ENCODE measurements at places on chromosomes 2 and 18.

- no peak for DNase-seq
Measured at GRCh38 chr2:238151628-238152235, 7.0 kb upstream of the ERFE start.

DNA sequence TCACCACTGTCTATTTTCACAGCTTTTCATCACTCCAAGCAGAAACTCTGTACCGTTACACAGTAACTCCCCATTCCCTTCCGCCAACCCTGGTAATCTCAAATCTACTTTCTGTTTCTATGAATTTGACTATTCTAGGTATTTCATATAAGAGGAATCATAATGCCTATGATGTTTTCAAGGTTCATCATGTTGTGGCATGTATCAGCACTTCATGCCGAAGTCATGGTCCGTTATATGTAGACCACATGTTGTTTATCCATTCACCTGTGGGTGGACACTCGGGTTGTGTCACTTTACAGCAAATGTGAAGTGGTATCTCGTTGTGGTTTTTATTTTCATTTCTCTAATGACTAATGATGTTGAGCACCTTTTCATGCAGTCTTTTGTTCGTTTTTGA is 21.6 kb downstream of the CPSF3 start:
- DNase-seq = no peak

- DNase-seq = no peak
Measured at GRCh38 chr2:60054571-60055340, 498.7 kb downstream of the BCL11A start.

GRCh38 chr2:208686665-208687064 is 280.1 kb downstream of the PTH2R start:
- DNase-seq = no peak

DNA sequence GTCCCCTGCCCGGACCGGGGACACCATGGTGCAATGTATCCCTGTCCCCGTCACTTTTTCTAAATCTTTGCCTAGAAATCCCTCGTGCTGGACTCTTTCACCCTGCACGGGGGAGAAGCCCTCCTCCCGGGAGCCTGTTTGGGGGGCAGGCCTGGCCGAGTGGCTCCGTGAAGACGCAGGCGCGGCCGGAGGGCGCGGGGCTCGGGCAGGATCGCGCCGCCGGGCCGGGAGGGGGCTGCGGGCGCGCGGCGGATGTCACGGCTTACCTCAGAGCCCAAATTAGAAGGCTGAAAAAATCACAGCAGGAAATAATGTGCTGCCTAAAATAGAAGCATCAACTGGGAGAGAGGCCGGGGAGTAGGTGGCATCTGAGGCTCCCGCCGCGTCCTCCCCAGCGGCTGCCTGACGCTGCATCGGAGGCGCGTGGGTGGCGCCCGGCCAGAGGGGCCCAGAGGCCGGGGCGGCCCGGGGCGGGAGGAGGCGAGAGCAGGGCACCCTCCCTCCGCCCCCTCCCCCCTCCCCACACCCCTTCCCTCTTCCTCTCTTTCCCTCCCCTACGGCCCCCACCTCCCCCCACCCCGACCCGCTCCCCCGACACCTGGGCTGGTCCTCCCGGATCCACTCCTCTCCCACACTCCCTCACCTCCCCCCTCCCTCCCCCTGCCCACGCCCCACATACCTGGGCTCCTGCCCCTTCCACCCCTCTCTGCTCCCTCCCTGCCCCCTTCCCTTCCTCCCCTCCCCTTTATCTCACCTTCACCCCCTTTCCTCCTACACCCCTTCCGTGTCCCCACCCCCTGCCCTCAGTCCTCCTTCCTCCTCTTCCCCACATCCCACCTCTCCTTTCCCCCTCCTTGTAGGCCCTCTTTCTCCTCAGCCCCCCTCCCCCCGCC is 51.9 kb downstream of the SLC4A1AP start:
- no peak for DNase-seq

- no peak for DNase-seq
Measured at GRCh38 chr2:84631985-84632384, 115.7 kb downstream of the DNAH6 start.

DNA sequence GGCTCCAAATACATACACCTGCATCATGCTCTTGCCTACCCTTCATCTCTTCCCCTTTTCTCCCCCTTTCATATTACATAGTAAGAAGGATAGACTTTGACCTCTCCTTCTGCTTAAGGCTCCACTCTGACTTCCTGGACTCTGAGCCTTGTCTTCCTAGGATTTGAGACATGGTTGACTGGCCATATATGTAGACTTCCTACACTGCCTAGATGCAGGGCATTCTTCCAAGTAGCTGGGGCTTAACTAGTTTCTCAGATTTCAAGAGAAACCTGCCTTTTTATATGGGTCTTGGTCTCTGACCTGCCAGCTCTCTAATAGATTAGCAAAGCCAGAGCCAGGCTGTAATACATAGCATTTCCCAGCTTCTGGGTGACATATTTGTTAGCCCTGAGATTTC is 35.4 kb upstream of the CYP26B1 start:
- no peak for DNase-seq

Measured in HT1080 (cell line).